RWPE1 (cell line): ENCODE measurements at places on chromosomes 1 and 21.

- DNase-seq = no peak
Measured at GRCh38 chr1:74375376-74375775, 137.0 kb downstream of the LRRC53 start.

- no peak for DNase-seq
Measured at GRCh38 chr1:24714859-24715520, 30.3 kb upstream of the CLIC4 start.

- DNase-seq = no peak
Measured at GRCh38 chr1:214538496-214538895, 12.9 kb downstream of the PTPN14 start.

DNA sequence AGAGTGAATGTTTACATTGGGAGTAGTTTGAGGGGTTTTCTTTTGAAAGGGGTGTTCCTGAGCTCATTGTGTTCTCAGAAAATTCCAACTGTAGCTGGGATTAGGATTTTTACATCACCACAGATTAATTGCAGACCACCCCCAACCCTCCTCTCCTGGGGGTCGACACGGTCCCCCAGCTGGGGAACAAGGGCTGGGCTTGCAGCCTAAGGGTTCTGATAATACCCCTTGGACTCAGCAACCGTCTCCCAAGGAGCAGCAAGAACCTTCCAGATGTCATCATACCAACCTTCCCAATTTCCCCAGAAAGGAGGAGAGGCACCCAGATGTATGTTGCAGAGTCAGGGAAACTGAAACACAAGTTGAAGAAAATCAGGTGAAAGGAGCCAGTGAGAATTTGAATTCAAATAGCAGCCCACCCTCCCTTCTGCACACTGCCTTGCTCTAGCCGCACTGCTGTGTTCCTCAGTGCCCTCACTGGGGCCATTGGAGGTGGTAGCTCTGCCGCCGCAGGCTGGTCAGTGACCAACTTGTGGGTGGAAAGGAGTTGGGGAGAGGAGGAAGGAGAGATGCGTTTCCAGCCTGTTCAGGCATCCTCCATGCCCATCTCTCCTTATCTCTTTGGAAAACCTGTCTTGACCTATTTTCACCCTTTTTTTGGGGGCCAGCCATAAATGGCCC, 14.7 kb upstream of the IGFN1 start:
- no peak for DNase-seq

GRCh38 chr1:58045094-58045705, 501.3 kb downstream of the OMA1 start:
- no peak for DNase-seq
